NCI-H2029 treated with DMSO at 0.1 percent for 48 hours (cell line): ENCODE measurements at places on chromosomes 13 and 19.

DNA sequence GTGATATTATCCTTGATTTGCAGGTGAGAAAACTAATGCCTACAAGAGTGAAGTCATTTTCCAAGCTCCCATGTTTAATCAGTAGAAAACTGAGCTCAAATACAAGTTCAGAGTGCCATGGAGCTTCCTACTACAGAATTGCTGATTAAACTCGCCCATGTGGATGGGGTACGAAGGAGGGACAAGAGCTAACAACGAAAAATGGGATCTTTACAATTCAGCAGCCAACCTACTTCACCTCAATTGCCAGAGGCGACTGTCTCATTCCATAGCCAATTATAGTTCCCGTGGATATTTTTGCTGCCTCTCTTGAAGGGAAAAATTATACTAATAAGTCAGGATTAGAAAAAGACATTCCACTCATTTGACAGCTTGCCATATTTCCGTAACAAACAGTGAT, 1155.1 kb downstream of the OLFM4 start:
- no peak for DNase-seq

DNA sequence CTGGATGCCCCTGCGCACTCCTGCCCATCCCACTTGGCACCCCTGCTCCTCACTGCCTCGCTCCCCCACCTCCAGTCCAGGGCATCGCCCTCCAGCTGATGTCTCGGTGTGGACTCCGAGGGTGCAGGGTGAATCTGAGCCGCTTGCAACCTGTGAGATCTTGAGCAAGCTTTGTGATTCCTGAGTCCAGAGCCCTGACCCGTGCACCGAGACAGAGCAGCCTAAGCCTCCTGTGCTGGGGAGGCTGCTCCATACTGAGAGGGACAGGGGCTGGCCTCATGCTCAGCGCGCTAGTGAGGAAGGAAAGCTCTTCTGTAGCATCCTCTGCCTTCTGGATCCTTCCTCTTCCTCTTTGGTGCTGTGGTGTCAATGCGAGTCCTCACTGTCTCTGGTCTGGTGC, 116.0 kb downstream of the TEX29 start:
- DNase-seq: no peak

DNA sequence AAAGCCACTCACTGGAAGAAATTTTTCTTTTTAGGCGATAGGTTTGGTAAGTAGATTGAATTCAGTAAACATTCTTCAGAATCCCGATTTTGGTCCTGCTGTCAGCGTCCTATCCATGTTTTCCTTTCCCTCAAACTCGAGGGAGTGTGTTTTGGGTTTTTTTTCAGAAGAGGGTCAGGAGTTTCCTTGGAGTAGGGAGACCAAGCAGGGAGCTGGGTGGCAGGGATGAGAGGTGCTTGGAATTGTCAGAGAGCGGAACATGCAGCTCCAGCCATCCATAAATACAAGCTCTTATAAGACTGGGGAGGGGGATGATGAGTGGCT, 1.6 kb upstream of the PCDH8 start:
- no peak for DNase-seq

- no peak for DNase-seq
Measured at GRCh38 chr13:105139048-105139379, 1396.4 kb downstream of the EFNB2 start.

DNA sequence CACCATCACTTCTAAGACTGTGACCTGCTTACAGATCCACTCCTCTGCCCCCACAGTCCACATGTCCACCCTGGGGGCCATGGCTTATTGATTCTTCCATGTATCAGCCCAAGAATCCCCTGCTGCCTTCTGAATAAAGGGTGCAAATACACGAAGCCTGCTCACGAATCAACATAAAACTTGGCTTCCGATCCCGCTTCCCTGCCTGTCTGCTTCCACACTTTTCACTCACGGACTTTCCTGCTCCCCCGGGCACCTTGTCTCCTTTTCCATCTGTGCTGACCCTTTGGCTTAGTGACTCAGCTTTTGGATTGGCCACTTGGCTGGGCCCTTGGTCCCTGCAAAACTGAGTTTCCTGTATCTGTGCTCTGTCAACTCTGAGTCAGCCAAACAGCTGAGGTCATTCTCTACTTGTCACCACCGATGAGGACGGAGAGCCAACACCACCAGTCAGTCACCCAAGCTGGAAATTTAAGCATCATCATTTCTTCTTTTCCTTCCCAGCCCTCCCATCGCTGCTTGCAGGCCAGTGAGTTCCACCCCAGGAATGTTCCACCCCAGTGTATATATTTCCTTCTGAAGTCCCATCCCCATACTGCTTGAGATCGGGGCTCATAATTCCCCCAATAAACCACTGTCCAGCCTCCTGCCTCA, 11.4 kb upstream of the USP12 start:
- no peak for DNase-seq
